ENCODE measurements at places on chromosomes 11 and 22. TPM values are rescaled to one million over a fixed set of nuclear protein-coding genes. Genes with fewer than 3 reads are reported as not detected.

- H3K36me3 ChIP-seq: no peaks in the 10 kb centered on the region
- no peak overlapping the region for H3K27ac ChIP-seq
- no peaks in the 10 kb centered on the region for H3K4me1 ChIP-seq
- H3K27me3 ChIP-seq: no peaks in the 10 kb centered on the region
- H3K4me3 ChIP-seq: no peak overlapping the region
Measured at GRCh38 chr11:86740628-86741483, 59.5 kb upstream of the PRSS23 start.

GRCh38 chr22:30610299-30610698 lies 3.3 kb downstream of the TCN2 start:
- H3K4me1 ChIP-seq: peaks cover 35% of the 10 kb centered on the region
- no peak overlapping the region for H3K4me3 ChIP-seq
- no peak for DNase-seq
- no peak overlapping the region for H3K27ac ChIP-seq
- H3K36me3 ChIP-seq: no peaks in the 10 kb centered on the region

- H3K4me3 ChIP-seq: no peak overlapping the region
- H3K27me3 ChIP-seq: peaks cover 2% of the 10 kb centered on the region
- peaks cover 6% of the 10 kb centered on the region for H3K4me1 ChIP-seq
- no peak overlapping the region for H3K27ac ChIP-seq
- no peak for DNase-seq
Measured at GRCh38 chr11:83401506-83402225, 115.5 kb upstream of the CCDC90B start.

DNA sequence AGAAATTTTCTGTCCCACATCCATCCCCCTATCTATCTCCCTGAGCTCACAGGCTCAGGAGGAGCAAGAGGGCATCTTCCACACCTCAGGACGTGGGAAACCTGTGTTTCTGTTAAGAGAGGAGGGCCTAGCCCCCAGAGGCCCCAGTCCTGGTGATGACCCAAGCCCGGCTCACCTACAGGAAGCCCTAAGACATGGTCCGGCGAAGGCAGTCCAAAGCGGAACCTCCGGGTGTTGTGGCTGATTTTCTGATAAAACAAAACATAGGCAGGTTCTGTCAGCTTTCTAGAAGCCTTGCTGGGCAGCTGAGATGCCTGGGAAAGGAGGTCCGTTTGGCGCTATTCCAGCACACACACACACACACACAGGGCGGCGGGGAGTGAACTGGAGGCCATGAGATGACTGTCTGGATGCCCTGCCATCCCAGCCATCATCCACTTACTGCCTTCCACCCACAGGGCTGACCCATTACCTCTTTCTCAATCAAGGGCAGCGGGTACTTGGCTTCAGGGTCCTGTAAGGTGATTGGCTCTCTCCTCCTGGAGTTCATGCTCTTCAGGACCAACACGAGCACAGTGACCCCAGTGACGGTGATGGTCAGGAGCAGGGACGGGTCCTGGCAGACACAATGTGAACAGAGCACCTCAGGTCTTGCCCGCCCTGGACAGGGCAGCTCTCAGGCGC lies 882 bp downstream of the CYB5R2 start:
- peaks cover 15% of the 10 kb centered on the region for H3K27me3 ChIP-seq
- peak overlapping the region; percentile 84 for H3K4me3 ChIP-seq
- peaks cover 12% of the 10 kb centered on the region for H3K36me3 ChIP-seq
- peaks cover 44% of the 10 kb centered on the region for H3K4me1 ChIP-seq
- H3K27ac ChIP-seq: peak overlapping the region; percentile 86

- no peak for DNase-seq
- peak overlapping the region; percentile 95 for H3K4me3 ChIP-seq
- no peaks in the 10 kb centered on the region for H3K27me3 ChIP-seq
- H3K4me1 ChIP-seq: peaks cover 23% of the 10 kb centered on the region
Measured at GRCh38 chr11:10751581-10751940, 515 bp downstream of the CTR9 start.

GRCh38 chr11:65314501-65315203 lies at the start of gene CDC42EP2:
Gene CDC42EP2, plus strand, starts transcription at chr11:65314866. Its CDS starts 6,033 bp downstream, at chr11:65320899.
- no peak within 1 kb of the TSS for H3K27ac ChIP-seq
- peak; percentile 79 for DNase-seq
- H3K27me3 ChIP-seq: peaks cover 8% of the 10 kb centered on the region
- H3K36me3 ChIP-seq: no peaks in the 10 kb centered on the region
- H3K4me3 ChIP-seq: peak within 1 kb of the TSS; percentile 83

DNA sequence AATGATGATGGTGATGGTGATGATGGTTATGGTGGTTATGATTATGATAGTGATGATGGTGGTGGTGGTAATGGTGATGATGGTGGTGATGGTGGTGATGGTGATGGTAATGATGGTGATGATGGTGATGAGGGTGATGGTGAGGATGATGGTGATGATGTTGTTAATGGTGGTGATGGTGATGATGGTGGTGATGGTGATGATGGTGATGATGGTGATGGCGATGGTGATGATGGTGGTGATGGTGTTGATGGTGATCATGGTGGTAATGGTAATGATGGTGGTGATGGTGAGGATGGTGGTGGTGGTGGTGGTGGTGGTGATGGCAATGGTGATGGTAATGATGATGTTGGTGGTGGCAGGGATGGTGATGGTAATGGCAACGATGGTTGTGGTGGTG lies 1222.5 kb downstream of the BRD1 start:
- H3K27me3 ChIP-seq: no peaks in the 10 kb centered on the region
- H3K36me3 ChIP-seq: no peaks in the 10 kb centered on the region
- H3K4me1 ChIP-seq: no peaks in the 10 kb centered on the region

DNA sequence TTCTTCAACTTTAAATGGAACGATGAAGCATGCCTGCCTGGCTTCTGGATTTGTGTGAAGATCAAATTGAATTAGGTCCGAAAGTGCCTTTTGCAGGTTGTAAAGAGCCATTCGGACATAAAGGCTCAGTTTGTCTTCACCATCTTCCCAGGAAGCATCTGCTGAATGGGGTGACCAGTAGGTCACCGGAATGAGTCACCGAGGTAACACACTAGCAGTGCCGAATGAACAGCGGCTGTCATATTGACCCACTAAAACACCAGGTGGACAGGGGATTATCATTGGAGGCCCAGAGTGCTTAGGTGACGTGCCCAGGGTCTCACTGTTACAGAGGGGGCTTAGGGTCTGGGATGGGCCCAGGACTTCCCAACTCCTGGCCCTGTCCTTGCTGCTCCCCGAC lies 43.1 kb upstream of the MYH9 start:
- H3K27me3 ChIP-seq: no peaks in the 10 kb centered on the region
- peaks cover 21% of the 10 kb centered on the region for H3K4me1 ChIP-seq
- no peak overlapping the region for H3K27ac ChIP-seq

DNA sequence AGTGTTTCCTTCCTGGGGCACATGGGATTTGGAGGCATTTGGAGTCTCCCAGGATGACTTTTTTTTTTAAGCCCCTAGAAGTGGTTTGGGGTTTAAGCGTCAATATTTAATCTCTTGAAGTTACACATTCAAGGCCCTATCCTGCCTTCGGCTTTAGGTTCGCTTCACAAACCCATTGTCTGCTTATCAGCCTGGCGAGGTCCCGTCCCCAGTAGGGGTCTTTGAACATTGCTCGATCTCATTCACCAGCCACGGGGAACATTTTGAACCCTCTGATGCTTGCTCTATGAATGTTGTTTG lies 75.9 kb downstream of the KCNQ1 start:
- H3K27ac ChIP-seq: no peak overlapping the region
- no peak overlapping the region for H3K4me3 ChIP-seq
- no peak for DNase-seq
- H3K4me1 ChIP-seq: peaks cover 16% of the 10 kb centered on the region

- peak overlapping the region; percentile 70 for H3K4me3 ChIP-seq
- H3K27ac ChIP-seq: no peak overlapping the region
- H3K27me3 ChIP-seq: no peaks in the 10 kb centered on the region
- no peak for DNase-seq
Measured at GRCh38 chr22:46297151-46297812, 612 bp downstream of the GTSE1 start.

DNA sequence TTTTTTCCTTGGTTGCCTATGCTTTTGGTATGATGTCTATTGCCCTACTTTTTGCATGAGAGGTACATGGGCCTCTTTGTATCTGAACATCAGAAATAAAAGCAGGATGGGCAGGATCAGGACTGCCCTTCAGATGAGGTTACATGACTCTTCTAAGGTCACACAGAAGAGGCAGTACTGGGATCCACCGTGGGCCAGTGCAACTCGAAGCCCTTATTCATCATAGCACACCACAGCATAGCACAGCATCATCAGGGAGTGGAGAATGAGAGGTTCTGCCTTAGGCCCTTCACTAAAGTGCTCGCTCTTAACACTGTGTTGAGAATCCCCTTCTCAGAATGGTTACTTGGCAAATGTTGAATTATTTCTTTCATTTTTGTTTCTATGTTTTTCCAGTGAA lies 88.3 kb downstream of the C22orf31 start:
- peaks cover 13% of the 10 kb centered on the region for H3K27me3 ChIP-seq
- no peaks in the 10 kb centered on the region for H3K4me1 ChIP-seq
- no peaks in the 10 kb centered on the region for H3K36me3 ChIP-seq
- DNase-seq: no peak

DNA sequence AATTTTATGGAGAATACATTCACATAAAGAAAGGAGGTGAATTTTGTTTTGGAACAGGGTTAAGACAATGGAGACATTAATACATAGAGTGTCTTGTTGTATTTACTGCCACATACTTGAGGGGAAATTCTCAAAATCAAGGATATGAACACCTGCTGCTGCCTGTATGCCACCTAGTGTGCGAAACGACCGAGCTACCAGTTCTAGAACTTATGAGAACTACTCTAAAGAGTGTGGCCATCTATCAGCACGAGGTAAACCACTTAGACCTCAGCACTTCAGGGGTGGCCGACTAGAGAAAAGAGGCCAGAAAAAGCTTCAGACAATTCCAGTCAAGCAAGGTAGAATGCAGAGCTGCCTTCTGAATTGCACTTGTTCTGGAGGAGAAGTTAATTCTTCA lies 1.5 kb upstream of the AGBL2 start:
- peak overlapping the region; percentile 60 for H3K27ac ChIP-seq
- no peaks in the 10 kb centered on the region for H3K27me3 ChIP-seq
- no peak overlapping the region for H3K4me3 ChIP-seq
- H3K4me1 ChIP-seq: peaks cover 11% of the 10 kb centered on the region
- no peak for DNase-seq

- no peaks in the 10 kb centered on the region for H3K27me3 ChIP-seq
- peak overlapping the region; percentile 74 for H3K4me3 ChIP-seq
- peak overlapping the region; percentile 94 for H3K27ac ChIP-seq
- H3K4me1 ChIP-seq: peaks cover 75% of the 10 kb centered on the region
- H3K36me3 ChIP-seq: peaks cover 79% of the 10 kb centered on the region
Measured at GRCh38 chr11:117189941-117190544, 9.1 kb upstream of the TAGLN start.

DNA sequence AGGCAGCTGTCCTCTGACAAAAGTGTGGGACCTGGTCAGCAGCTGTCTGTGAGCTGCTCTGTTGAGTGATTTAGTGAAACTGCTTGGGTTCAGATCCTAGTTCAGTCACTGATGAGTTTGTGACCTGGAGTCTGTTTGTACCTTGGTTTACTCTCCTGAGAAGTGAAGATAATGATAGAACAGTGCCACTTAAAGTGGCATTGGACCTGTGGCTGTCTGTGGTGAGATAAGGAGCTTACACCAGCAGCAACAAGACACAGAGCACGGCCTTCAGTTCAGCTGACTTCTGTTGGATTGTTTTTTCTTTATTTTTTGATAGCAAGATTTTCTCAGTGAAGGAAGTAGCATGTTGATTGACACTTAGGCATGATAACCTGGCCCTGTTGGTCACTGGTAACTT lies 46.2 kb upstream of the CTTN start:
- DNase-seq: no peak
- H3K4me1 ChIP-seq: no peaks in the 10 kb centered on the region
- H3K4me3 ChIP-seq: no peak overlapping the region

DNA sequence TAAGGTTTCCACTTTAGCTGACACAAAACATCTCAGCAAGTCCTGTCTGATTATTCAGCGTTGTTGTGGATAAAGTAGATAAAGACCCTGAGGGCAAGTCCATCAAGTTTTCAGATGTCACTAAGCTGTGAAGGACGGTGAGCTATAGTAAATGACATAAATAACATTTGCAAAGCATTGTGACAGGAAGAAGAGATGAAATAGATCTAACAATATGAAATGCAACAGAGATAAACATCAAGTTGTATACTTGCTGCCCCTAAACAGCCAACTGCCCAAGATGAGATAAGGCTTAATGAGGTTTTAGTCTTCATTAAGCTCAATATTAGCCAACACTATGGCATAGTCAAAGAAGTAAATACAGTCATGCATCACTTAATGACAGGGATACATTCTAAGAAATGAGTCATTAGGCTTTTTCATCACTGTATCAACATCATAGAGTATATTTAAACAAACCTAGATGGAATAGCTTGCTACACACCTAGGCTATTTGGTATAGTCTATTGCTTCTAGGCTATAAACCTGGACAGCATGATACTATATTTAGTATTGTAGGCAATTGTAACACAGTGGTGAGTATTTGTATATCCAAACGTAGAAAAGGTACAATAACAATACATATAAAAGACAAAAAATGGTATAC lies 625.1 kb upstream of the ANO5 start:
- no peaks in the 10 kb centered on the region for H3K27me3 ChIP-seq
- H3K27ac ChIP-seq: no peak overlapping the region
- no peak for DNase-seq
- H3K4me3 ChIP-seq: no peak overlapping the region
- peaks cover 13% of the 10 kb centered on the region for H3K4me1 ChIP-seq

Gene RAB38
- total RNA-seq: 0.46 TPM

Gene ZNF215
- total RNA-seq: 5.4 TPM

Gene AAMDC
- 3.8 TPM for total RNA-seq

Gene CD6
- total RNA-seq: 12.0 TPM

Gene VPREB3
- 15.0 TPM for total RNA-seq

Measured in activated B cell treated with CpG ODN at 0.5 μM for 24 hours (primary cell).